ENCODE measurements at places on chromosomes 7 and 10. TPM values are rescaled to one million over a fixed set of nuclear protein-coding genes. Genes with fewer than 3 reads are reported as not detected.
A peak's percentile ranks its signal among the peaks of the same experiment; 100 is the strongest.

- no peak for DNase-seq
Observed at GRCh38 chr10:26779176-26779860, 81.4 kb downstream of the ABI1 start.

DNA sequence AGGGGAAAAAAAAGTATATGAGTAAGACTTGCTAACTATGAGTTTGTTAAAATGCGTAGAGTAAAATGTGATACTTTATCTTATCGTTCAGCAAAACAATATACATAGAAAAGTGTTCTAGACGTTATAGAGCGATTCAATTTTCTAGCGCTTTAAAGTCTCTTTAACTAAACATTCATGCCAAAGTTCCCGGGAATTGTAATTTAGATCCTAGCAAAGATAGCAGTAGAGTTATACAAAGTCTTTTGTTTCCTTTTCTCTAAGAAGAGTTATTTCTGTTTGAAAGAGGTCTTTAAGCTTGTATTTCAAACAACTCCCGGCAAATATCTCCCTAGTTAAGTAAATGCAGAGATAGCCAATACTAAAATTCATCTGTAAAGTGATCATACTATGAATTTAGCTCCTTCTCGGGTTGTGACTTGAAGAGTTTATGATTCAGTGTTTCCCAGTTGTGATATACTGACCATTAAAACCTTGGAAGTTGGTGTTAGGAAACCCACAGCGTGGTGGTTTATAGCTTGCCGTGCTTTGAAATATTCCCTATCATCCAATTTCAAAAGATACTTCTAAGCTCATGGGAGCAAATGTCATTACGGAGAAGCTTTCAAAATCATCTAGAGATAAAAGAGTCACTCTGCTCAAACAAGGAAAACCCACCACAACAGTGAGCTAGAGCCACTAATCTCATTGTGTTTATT lies 171.7 kb downstream of the CSTF2T start:
- DNase-seq, result no peak

GRCh38 chr7:110977127-110977737 lies 113.7 kb upstream of the LRRN3 start:
- DNase-seq, result no peak

- DNase-seq, result peak; percentile 77
Observed at GRCh38 chr7:87599336-87599735, 1.3 kb downstream of the ABCB1 start.

GRCh38 chr7:66283003-66283920 lies 78.1 kb downstream of the TPST1 start:
- DNase-seq, result no peak

GRCh38 chr7:156487811-156488533 lies 152.6 kb upstream of the RNF32 start:
- peak; percentile 30 for DNase-seq

GRCh38 chr7:69889976-69890351 lies 291.7 kb downstream of the AUTS2 start:
- DNase-seq, result no peak

- DNase-seq, result no peak
Observed at GRCh38 chr7:80671744-80672143, 33.3 kb downstream of the CD36 start.

DNA sequence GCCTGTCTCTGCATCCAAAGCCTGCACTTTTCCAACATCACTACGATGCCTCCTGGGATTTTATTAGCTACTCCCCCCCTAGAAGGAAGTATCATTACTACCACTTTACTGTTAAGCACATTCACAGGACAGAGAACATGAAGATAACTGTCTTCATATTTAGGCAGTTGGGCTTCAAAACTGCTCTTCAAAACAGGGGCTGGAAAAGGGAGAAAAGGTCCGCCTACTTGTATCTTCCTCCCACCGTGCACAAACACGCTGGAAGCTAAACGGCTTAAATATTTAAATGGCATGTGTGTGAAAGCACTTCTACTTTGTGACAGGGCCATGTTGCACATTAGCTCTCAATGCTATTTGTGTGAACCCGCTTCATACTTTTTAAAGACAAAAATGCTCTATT lies 999 bp downstream of the ITIH5 start:
- no peak for DNase-seq

- no peak for DNase-seq
Observed at GRCh38 chr7:102897856-102898531, 14.8 kb upstream of the LRRC17 start.

GRCh38 chr10:49619613-49620012 lies 5.8 kb downstream of the CHAT start:
- no peak for DNase-seq

DNA sequence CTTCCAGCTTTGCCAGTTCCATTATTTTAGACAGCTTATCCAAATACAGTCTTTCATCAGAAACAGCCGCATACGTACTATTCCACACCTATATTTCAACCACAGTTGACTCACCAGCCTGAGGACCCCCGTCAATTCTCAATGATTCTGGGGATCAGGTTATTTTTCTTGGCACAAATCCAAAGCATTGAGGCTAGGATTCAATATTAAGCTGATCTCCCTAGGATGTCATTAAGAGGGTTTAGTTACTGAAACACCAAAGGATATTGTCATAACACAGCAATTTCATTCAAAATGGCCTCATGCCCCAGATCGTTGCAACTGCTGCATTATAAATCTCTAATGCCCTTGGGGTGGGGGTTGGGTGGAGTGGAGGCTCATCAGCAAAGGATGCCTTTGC lies 214.6 kb downstream of the PTEN start:
- DNase-seq, result no peak

DNA sequence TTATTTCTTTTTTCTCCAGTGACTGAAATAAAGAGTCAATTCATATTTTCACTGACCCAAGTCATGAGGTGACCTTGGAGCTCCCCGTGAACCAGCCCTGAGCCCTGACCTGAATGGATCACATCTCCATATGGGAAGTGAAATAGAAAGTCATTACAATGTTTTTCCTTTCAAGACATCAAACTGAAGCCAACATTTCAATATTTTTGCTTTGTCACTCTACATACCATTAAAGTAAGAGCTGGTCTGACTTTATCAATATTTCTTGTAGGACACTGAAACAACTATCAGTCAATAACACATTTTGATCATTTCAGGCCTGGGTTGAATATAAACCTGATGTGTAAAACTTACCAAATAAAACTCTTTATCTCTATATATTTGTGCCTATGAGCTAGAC lies 249.8 kb upstream of the PHF14 start:
- DNase-seq, result no peak

GRCh38 chr10:48798481-48799254 lies 114.0 kb downstream of the WDFY4 start:
- DNase-seq, result no peak

DNA sequence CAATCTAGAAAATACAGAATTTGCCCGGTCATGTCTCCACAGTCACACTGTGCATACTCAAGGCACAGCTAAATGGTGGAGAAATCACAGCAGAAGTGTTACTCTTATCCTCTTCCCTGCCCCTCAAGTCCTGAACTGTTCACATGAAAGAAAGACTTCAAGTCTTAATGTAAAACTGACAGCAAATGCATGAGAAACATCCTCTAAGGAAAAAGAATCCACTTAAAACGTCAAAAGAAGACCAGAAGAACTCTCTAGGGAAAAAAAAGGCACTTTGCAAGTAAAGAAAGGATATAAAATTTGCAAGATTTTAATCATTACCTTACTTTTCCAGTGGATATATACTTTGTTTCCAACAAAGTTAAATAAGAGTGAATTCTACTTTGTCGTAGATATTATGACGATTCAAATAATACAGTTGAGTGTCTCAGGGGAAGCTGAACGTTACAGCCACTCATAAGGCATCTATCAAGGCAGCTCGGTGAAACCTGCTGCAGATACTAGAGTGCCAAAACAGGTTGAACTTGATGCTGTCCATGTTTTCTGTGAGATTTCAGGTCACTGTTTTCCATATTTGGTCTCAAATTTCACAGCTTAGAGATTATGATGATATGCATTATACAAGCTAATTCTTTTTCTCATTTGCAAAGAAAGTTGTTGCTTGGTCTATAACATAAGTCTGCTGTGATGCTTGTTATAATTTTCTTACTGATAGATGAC lies 155.0 kb downstream of the CTTNBP2 start:
- no peak for DNase-seq

- no peak for DNase-seq
Observed at GRCh38 chr7:55526770-55527169, 45.5 kb downstream of the VOPP1 start.

DNA sequence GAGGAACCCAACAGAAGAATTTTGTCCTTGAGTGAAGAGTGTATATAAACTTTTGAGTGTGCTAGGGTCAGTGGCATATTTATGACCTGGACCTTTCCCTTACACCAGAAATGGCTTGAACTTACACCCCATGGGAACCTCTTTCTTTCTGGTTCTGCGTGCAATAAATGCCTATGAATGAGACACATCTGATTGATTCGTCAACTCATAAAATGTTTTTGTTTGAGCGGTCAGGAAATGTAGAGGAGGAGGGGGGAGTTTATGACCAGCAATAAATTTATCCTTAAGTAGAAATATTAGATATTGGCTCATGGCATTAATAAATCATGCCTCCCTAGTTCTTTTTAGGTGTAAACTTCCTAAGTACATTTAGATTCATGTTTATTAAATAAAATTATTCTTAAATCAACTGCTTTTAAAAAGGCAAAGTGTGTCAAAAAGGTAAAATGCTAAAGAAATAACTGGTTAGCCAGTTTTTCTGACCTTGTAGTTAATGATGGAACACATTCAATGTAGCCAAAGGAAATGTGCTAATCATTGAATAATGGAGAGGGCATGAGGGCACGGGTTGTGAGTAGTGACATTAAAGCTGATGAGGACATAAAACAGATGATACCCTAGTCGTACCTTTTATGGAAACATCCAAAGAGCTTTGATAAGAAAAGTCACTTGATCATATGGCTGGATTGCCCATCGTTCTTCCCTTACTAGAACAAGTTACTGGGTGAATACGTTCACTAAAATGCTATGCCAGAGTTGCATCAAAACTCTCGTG lies 13.6 kb upstream of the NUP42 start:
- no peak for DNase-seq

GRCh38 chr7:83469491-83469890 lies 179.4 kb downstream of the SEMA3E start:
- no peak for DNase-seq

DNA sequence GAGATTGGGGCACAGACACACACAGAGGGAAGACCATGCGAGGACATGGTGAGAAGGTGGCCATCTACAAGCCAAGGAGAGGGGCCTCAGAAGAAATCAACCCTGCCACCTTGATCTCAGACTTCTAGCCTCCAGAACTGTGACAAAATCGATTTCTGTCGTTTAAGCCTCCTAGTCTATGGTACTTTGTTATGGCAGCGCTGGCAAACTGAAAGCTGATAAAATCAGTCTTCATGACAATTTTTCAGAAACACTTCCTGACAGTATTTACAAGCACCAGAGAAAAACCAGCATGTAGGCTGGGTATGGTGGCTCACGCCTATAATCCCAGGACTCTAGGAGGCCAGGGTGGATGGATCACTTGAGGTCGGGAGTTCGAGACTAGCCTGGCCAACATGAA lies 4.2 kb downstream of the PARP12 start:
- no peak for DNase-seq

DNA sequence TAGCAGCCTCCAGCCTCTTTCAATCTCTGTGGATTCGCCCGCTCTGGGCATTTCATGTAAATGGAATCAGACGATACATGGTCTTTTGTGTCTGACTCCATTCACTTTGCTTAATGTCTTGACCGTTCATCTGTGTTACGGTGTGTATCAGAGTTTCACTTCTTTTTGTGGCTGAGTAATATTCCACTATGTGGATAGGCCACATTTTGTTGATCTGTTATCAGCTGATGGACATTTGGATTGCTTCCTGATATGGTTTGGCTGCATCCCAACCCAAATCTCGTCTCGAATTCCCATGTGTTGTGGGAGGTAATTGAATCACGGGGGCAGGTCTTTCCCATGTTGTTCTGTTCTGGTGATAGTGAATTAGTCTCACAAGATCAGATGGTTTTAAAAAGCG lies 109.0 kb downstream of the LHPP start:
- DNase-seq, result no peak

- peak; percentile 70 for DNase-seq
Observed at GRCh38 chr10:95458014-95458413, 103.2 kb downstream of the SORBS1 start.

DNA sequence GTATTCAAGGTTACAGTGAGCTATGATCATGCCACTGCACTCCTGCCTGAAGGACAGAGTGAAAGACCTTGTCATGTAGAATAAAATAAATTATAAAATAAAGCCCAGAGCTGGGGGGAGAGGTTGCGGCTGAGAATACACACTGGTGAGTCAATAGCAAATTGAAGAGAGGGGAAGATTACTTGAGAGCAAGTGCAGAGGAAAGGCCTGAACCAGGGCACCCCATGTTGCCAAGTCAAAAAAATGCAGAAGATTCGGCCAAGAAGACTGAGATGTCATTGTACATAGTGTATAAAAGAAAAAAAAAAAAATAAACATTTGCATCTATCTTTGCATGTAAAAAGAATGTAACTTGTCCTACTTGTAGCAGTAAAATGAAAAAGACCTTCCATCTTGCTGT lies 32.5 kb downstream of the RHEB start:
- DNase-seq, result no peak

DNA sequence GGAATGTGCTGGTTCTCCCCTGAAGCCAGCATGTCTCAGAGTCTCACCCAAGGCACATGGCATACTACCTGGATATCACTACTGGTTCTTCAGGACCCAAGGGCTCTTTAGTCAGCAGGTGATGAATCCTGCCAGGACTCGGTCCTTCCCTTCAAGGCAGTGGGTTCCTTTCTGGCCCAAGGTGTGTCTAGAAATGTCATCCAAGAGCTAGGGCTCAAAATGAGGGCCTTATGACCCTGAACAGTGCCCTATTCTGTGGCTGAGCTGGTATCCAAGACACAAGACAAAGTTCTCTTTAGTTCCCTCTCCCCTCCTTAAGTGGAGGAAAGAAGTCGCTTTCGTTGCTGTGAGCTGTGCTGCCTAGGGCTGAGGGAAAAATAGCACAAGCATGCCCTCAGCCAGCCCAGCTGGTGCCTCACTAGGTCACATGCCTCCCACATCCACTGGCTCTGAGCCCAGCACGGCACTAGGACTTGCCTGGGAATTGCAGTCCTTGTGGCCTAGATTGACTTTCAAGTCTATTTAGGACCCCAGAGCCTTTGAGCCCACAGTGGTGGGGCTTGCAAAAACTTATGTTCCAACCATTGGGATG lies 106.0 kb downstream of the BMS1 start:
- no peak for DNase-seq

The LRRN3 gene
- total RNA-seq, result not detected

The UBTD1 gene
- 7.9 TPM for total RNA-seq

The GPR15LG gene
- total RNA-seq, result not detected

The GDF2 gene
- total RNA-seq, result not detected

The TEX47 gene
- total RNA-seq, result not detected

The TRIL gene
- 0.45 TPM for total RNA-seq

The BAZ1B gene
- total RNA-seq, result 69.4 TPM

The DDC gene
- total RNA-seq, result 93.3 TPM

The NPC1L1 gene
- total RNA-seq, result 3.8 TPM

The TBX20 gene
- total RNA-seq, result not detected

The SYT15B gene
- total RNA-seq, result 0.04 TPM

The CEP41 gene
- 8.7 TPM for total RNA-seq

The FAM237B gene
- total RNA-seq, result not detected

Data from HepG2 (cell line).